ENCODE measurements at places on chromosomes 4 and X.

DNA sequence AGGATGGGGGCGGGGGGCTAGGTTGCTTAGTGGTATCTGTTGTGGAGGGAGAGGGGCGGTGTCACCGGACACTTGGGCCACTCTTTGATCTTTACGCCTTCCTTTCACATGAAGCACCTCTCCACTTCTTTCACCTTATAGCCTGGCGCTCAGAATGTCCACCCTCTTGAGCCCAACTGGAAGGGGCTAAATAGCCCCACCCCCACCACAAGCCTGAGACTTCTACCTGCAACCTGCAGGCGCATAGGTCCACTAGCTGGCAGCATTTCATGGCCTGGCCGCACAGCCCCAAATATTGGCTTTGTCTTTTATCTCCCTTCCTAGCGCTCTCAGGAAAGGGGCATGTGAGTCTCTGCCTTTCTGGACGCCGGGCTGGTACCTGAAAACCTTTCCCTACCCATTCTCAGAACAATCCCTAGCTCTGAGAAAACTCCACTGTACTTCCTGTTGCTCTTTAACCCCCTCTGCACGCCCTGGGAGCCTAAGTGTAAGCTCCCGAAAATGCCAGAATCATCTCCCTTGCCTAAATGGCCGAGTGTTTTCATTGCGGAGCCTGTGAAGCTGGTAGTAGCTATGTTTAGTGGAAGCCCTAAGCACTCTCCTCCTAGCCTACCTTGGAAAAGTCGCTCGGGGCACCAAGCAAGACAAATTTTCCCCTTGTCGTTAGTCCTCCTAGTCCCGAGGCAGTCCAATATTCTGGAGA is 1.2 kb upstream of the TRPC5 start:
- no peak for DNase-seq

- peak; percentile 76 for DNase-seq
Observed at GRCh38 chrX:102652031-102652688, 877 bp downstream of the GPRASP1 start.

- no peak for DNase-seq
Observed at GRCh38 chr4:32102896-32103295, 1382.7 kb downstream of the PCDH7 start.

DNA sequence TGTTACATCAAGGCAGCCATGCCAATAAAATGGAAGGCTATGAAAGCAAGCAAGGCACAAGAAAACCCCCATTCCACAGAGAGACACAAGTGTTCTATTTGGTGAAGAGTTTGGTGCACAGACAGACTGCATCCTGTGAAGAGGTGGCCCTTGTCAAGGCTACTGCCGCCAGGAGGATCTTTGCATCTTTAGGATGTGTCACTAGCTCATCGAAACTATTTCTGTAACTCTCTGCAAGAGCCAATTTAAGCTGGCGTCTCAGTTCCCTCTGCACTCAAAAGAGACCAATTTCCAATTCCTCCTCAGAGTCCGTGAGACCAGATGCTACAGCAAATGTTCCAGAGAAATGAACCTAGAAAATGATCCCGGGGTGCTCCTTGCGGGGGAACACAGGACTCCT is 91.0 kb downstream of the PHKA2 start:
- no peak for DNase-seq

GRCh38 chrX:23478561-23478960 is 143.9 kb downstream of the PTCHD1 start:
- DNase-seq = no peak

DNA sequence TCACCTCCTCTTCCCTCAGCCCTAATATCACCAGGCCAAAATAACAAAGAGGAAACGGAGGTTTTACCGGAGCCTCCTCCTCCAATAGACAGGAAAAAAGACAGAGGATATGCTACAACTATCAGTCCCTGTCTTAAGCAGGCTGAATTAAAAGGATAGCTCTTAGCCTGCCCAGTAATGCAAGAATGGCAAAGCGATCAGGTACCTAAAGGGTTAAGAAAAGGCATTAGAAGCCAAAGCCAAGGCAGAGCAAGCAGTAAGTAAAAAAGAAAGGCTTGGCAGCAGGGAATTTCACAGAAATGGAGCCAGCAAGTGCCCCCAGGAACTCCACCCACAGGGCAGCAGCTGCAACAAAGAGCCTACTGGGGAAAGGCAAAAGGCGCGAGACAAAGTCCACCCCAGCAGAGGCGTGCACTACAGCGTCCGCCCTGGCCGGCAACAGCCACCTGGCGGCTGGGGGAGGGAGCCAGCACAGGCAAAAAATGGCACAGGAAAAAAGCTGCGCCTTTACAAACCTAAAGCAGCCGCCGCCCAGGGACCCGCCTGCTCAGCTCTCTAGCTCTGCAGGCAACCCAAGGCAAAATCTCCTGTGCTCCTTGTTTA is 220.6 kb upstream of the ZC4H2 start:
- peak; percentile 0 for DNase-seq

DNA sequence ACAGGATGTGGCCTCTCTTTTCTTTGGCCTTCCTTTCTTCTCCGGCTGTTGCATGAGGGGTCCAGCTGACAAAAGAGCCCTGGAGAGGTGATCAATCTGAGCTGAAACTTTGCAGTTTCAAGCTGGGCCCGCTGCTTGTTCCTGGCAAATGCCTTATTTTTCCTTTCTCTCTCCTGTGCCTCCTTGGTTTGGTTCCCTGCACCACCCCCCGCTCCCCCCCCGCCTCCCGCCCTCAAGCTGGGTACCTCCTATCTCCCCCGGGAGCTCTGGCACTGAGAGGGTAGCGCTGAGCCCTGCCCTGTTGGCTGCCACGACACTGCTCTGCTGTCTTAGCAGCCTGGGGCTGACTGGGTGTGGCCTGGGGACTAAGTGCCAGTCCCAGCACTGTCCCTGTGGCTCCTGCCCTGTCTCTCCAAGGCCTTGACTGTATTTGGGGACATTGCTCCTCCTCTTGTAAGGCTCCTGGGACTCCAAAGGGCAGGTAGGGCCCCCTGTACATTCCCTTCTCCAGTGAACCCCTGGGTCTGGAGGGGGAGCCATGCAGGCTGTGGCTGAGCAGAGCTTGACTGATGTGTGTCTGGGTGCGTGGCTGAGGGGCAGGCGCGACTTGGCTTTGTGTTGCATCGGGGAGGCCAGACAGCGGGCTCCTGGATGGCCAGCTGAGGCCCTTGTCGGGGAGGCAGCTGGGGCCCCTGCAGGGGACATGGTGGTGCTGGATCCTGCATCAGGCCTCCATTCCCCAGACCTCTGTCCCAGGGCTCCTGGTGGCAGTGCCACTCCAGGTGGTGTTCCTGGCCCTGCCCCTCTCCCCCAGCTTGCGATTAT is 1.1 kb downstream of the PLXNA3 start:
- no peak for DNase-seq

DNA sequence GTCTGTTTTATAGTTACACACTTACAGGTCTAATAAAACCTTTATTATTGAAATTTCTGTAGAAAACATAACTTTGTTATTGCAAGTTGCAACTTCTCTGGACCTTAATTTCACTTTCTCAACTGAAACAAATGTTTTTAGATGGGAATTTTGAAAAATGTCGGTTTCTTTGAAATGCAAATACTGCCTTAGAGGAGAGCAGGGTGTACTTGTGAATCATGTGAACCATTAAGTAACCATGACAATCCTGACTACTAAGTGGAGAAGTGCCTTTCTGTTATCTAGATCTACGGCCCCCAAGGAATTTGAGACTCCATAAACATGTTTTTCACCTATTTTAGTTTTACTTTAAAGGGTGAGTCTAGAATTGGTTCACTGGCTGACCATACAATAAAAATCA is 8.5 kb upstream of the ARMCX2 start:
- DNase-seq = no peak

DNA sequence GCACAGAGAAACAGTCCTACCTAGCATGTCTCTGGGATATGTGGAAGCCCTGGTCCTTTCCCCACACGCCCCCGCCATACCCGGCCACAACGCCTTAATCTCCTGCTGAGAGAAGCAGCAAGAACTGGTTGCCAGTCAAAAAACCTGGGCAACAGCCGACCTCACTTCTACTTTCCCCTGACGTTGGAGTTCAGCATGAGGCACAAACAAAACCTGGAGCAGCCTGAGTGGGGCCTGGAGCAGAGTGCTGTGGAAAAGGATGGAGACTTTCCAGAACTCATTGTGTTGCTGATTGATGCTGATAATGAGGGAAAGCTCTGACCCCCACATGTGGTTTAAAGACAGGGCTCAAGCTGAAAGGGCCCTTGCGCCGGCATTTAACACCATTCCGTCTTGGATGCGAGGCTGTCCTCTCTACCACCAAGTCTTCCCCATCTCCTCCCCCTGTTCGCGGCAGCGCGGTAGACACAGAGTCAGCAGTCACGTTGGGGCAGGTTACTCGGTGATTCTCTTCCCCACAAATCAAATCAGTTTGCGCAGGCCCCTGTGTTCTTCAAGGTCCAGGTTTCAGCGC is 666 bp downstream of the CCDC158 start:
- no peak for DNase-seq

- peak; percentile 1 for DNase-seq
Observed at GRCh38 chr4:76585897-76586360, 150.9 kb downstream of the SHROOM3 start.

DNA sequence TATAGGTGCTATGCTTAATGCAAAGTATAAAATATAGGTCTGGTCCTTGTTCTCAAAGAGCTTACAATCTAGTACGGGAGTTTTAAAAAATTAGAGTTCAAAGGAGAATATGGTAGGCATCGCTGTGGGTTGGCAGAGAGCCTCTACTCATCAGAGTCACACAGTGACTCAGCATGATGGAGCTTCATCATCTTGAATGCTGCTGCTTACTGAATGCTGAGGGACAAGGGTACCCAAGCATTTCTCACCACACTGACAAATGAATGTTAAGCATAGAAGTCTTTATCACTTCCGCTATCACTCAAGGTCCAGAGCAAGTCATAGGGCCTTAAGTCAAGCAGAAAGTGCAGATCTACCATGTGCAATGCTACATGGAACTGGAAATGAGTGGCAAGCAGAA is 268.6 kb upstream of the IGFBP7 start:
- no peak for DNase-seq

GRCh38 chr4:2833671-2834000 is 10.0 kb upstream of the ADD1 start:
- no peak for DNase-seq

- DNase-seq = no peak
Observed at GRCh38 chrX:13891377-13892140, 74.7 kb upstream of the GPM6B start.

- DNase-seq = no peak
Observed at GRCh38 chr4:141706445-141706844, 70.1 kb downstream of the IL15 start.

GRCh38 chr4:1105067-1105466 is 8.3 kb downstream of the RNF212 start:
- no peak for DNase-seq

DNA sequence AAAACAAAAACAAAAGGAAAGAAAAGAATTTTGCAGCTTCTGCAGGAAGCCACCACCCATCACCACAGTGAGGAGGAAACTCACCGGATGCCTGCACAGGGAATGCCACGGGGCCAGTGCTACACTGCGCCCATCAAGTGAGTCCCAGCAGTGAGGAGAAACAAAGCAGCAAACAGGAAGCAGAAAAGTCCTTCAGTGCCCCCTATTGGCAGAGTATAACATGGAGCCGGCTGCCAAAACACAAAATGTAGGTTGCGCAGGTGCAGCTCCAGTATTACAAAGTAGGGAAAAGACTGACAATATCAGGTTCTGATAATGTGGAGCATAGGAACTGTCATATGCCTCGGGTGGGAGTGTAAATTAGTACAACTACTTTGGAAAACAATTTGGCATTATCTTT is 23.3 kb upstream of the SCML2 start:
- peak; percentile 36 for DNase-seq

GRCh38 chrX:108557580-108557979 is 117.9 kb downstream of the COL4A5 start:
- DNase-seq = no peak

- DNase-seq = no peak
Observed at GRCh38 chr4:2794486-2795299, 1.8 kb downstream of the SH3BP2 start.

DNA sequence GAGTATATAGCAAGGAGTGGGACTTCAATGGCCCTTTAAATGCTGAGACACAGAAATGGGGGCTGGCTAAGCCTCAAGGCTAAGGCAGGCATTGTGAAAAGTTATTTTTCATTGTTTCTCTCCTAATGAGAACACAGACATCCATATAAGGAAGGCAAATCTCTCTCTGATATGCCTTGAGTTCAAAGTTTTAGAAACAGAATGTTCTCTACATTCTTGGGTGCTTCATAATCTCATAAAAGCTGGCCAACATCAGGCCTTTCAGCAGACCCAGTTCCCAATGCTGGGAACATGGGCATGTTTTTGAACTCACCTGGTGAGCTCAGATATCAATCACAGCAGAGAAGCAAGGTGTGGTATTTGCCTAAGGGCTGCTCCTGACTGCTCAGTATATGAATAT is 19.4 kb upstream of the RAB40A start:
- no peak for DNase-seq

GRCh38 chrX:44245733-44246132 is 97.7 kb downstream of the EFHC2 start:
- DNase-seq = peak; percentile 42

GRCh38 chrX:267771-268261 is 13.4 kb upstream of the PLCXD1 start:
- no peak for DNase-seq

- no peak for DNase-seq
Observed at GRCh38 chr4:146407257-146407656, 114.5 kb downstream of the SLC10A7 start.

GRCh38 chrX:120536061-120536460 is 24.7 kb downstream of the CUL4B start:
- DNase-seq = no peak

- DNase-seq = no peak
Observed at GRCh38 chrX:103793545-103793940, 16.9 kb downstream of the PLP1 start.

GRCh38 chr4:139763672-139764071 is 98.1 kb downstream of the MGST2 start:
- DNase-seq = no peak

DNA sequence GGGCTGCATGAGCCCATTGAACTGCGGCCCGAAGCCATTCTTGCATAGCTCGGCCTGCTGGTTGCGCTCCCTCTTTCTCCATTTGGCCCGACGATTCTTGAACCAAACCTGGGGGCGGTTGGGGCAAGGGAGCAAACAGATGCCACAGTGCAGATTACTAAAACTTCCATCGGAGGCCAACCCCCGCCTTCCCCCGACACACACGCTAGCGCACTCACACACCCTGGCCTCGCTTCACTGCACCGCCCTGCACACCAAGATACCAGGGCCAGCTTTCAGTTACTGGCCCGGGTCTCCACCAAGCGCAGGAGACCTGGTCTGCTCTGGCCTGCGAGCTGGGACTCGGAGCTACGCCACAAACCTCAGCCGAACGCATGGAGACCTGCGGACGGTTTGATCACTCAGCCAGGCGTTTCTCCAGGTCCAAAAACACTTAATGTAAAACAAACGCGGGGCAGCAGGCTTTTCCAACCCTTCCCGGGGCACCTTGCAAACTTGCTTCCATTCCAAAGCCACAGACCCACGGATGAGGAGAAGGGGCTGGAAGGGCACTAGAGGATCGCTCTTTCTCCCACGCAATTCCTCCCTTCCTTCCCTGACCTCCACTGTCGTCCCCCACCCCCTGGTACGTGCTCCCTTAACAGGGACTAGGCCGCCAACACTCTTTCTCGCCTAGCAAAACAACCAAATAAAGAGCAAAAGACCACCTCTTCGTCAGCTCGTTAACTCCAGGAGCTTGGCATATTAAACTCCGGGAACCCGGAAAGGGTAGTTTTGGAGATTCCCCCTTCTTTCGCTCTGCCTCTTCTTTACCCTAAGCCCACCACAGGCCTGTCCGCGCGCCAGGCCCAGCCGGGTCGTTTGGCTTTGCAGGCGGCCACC is 4.1 kb downstream of the PITX2 start:
- DNase-seq = no peak
